Caco-2 (cell line): ENCODE measurements at places on chromosomes 6 and 20. TPM values are rescaled to one million over a fixed set of nuclear protein-coding genes. Genes with fewer than 3 reads are reported as not detected.
A peak's percentile ranks its signal among the peaks of the same experiment; 100 is the strongest.

Gene BTNL2
- not detected in 2 replicates for total RNA-seq

Gene SRXN1
- total RNA-seq: 32.5 and 33.7 TPM in 2 replicates

Gene PGBD1
- total RNA-seq: 3.6 and 3.8 TPM in 2 replicates

Gene TSBP1
- not detected in 2 replicates for total RNA-seq

Gene CEP85L
- total RNA-seq: 0.29 and 0.46 TPM in 2 replicates

Gene DEFB124
- total RNA-seq: not detected in 2 replicates

Gene GPR63
- 0.11 and 0.16 TPM in 2 replicates for total RNA-seq

Gene GJA1
- 54.5 and 56.7 TPM in 2 replicates for total RNA-seq

Gene BANF2
- 2.1 and 3.0 TPM in 2 replicates for total RNA-seq

Gene KIFC1
- total RNA-seq: 65.3 and 65.4 TPM in 2 replicates

Gene KIF25
- not detected in 2 replicates for total RNA-seq

Gene DLK2
- 0.75 and 1.2 TPM in 2 replicates for total RNA-seq

DNA sequence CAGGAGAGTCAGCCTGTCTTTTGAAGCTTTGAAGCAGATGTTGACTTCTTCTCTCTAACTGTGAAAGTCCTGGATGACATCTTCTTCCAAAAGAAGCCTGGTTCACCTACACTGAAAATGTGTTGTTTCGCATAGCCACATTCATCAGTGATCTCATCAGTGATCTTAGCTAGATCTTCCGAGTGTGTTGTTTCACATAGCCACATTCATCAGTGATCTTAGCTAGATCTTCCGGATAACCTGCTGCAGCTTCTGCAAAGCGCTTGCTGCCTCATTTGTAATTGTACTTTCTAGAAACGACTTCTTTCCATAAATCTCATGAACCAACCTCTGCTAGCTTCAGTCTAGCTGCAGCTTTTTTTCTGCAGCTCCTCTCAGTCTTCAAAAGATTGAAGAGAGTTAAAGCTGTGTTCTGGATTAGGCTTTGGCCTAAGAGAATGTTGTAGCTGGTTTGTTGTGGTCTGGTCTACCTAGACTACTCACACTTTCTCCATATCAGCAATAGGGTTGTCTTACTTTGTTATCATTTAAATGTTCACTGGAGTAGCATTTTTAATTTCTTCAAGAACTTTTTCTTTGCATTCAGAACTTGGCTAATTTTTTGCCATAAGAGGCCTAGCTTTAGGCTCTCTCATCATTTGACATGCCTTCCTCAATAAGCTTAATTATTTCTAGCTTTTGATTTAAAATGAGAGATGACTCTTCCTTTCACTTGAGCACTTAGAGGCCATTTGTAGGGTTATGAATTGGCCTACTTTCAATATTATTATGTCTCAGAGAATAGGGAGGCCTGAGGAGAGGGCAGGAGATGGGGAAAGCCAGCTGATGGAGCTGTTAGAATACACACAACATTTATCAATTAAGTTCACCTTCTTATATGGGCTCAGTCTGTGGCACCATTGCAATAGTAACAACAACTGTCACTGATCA lies 48.7 kb upstream of the EXOC2 start:
- no peak for DNase-seq

DNA sequence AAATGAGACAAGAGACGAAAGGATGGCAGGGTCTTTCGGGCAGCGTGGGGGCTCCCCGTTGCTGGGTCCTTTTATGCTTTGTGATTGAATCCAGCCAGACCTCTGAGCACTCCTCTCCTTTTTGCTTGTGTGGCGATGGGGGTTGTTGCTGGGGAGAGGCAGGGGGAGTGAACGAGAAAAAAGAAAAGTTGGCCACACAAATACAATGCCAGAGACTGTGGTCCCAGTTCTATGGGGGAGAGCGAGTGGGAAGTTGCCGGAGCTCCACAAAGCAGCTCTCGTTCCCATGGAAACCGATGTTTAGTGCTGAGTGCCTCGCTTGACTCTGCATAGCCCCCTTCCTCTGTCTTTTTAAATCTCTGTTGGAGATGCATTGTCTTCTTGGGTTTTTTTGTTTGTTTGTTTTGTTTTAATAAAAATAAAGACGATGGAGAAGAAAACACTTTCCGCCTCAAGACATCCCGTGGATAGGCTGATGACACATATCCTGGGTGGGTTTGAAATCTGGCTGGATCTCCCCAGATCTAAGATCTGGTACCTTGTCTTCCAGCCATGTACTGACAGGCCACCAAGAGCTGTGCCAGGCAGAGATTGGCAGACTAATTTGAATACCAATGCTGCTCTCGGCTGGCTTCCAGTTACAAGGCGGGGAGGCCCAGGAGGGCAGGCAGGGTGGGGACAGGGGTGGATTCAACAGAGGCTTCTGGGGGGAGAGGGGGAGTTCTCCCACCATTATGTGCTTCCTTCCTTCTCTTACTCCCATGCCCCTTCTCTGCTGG lies 529.3 kb downstream of the QKI start:
- DNase-seq: no peak

- no peak for DNase-seq
Measured at GRCh38 chr20:35830264-35830663, 58.4 kb downstream of the PHF20 start.

DNA sequence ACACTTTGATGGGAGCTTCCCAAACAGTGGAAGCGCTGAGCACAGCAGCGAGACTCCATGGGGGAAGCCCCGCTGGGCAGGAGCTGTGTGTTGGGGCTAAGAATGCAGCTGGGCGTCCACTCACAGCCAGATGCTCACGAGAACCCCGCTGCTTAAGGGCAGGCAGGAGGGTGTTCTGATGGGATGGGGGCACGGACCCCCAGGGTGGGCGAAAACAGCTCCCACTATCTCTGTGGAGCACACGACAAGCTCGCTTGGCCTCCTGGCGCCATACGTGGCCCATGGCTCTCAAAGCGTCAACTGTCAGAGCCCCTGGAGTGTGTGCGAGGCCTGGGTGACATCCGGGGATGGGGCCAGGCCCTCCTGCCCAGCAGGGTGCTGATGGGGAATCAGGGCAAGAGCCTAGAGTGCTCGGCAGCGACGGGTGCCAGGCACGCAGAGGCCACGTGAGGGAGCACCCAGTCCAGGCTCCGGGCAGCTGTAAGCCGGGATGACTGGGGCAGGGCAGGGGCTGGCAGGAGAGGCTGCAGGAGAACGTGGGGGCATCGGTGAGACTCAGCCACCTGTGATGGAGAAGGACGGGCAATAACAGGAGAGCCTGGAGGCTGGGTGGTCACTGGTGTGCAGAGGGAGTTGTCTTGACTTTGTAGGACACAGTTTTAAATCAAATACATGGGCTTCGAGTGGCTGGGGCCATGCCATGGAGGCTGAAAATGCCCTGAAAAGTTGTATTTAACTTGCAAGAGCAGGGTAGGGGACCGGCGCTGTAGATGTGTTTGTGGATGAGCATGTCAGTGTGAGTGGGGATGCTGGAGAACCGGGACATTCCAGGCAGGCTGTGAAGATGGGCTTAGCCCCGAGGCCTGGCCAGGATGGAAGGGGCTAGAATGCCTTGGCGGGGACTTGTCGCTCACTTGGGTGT lies 27.3 kb downstream of the PYGB start:
- DNase-seq: peak; percentile 24

- DNase-seq: peak; percentile 78
Measured at GRCh38 chr20:44471481-44471882, 4.2 kb upstream of the TTPAL start.

- no peak for DNase-seq
Measured at GRCh38 chr6:111205502-111205901, 118.2 kb downstream of the SLC16A10 start.

- peak; percentile 58 for DNase-seq
Measured at GRCh38 chr6:36590237-36590636, 3.9 kb upstream of the SRSF3 start.

DNA sequence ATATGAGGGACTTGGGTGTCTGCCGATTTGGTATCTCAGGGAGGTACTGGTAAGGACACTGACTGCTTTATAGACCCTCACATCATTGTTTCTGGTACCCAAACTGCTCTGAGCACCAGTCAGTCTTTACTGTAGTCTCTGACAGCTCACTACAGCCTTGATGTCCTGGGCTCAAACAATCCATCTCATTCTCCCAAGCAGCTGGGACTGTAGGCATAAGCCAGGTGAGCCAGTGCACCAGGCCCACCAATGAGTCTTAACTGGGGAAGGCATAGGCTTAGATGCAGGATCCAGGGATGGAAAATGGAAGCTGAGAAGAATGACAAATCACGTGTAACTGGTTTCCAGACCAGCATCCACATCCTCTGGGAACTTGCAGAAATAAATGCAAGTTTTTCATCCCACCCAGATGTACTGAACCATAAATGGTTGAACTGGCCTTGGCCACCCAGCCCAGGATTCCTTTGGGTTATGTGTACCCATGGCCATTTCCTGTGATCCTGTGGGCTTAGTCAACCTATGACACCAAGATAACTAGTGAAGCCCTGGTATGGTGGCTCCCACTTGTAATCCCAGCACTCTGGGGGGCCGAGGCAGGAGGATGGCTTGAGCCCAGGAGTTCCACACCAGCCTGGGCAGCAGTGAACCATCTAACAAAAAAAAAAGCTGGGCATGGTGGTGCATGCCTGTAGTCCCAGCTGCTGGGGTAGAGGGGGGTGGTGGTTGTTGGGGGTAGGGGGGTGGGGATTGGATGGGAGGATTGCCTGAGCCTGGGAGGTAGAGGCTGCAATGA lies 5.8 kb downstream of the TUBB start:
- DNase-seq: no peak

DNA sequence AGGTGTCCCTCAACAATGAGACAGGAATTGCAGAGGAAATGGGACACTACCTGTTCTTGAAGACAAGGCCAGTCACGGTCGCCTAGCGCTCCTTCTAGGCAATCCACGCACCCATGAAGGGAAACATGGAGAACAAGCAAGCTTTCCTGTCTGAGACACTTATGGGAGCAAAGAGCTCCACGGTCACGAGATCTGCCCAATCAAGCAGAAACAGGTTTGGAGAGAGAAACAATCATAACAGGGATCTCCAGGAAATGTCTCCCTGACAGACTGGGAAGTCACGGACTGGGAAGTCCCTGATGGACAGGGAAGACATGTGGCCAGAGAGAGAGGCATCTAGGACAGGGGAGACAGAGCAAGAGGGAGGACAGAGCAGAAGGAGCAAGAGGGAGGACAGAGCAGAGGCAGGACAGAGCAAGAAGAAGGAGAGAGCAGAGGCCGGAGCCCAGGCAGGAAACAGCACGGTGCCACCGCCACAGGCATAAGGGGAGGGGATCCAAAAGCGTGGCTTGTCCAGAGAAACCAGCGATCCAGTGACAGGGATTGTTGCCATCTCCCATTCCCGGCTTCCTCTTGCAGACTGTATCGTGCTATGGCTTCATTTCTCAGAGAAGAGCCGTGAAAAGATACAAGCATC lies 167.8 kb upstream of the ZNF337 start:
- no peak for DNase-seq

DNA sequence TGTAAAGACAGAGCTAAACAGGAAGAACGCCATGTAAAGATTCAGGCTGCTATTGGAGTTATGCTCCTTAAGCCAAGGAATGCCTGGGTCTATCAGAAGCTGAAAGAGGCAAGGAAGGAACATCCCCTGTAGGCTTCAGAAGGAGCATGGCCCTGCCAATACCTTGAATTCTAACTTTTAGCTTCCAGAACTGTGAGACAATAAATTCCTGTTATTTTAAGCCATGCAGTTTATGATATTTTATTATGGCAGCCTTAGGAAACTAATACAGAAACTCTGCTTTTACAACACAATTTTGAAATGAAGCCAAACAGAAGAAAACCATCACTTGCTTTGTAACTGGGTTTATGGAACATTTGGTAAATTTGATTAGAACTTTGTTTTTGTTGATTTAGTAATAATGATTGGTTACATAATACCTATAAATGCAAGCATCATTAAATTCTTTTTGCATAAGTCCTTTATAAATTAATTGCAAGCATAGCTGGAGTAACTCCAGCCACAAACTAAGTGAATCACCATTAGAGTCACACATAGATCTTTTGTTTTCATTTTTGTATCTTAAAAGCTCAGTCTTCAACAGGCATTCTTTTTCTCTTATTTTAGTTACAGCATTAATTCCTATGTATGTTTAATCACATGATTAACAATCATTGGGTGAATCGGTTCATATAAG lies 33.5 kb upstream of the TSPYL1 start:
- DNase-seq: no peak

GRCh38 chr6:139355172-139355571 lies 19.3 kb downstream of the CITED2 start:
- DNase-seq: no peak

- no peak for DNase-seq
Measured at GRCh38 chr6:154516276-154516675, 5.8 kb upstream of the CNKSR3 start.

DNA sequence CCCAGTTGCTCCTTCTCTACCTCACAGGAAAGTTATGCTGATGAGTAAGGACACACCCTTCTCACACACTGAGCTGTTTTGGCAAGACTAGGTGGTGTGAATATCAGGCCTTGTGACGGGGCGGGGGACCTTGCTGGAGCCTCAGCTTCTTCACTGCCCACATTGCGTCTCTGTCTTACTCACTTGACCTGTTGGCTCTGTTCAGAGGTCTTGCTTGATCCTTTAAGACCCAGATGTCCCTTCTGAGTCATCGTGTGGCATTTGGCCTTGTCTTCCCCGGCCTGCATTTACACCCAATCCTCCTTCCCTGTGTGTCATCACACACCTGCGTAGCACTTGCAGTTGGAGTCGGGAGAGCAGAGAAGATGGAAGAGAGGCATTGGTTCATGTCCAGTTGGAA lies 8.3 kb upstream of the PRND start:
- no peak for DNase-seq

GRCh38 chr20:14576196-14576877 lies 238.9 kb upstream of the FLRT3 start:
- no peak for DNase-seq

GRCh38 chr20:62145688-62146018 lies 2.1 kb downstream of the SS18L1 start:
- DNase-seq: no peak

GRCh38 chr6:21005816-21006570 lies 471.7 kb downstream of the CDKAL1 start:
- no peak for DNase-seq

- DNase-seq: no peak
Measured at GRCh38 chr6:69349771-69350170, 447.0 kb downstream of the LMBRD1 start.

- no peak for DNase-seq
Measured at GRCh38 chr6:5765141-5765760, 241.5 kb downstream of the NRN1 start.

DNA sequence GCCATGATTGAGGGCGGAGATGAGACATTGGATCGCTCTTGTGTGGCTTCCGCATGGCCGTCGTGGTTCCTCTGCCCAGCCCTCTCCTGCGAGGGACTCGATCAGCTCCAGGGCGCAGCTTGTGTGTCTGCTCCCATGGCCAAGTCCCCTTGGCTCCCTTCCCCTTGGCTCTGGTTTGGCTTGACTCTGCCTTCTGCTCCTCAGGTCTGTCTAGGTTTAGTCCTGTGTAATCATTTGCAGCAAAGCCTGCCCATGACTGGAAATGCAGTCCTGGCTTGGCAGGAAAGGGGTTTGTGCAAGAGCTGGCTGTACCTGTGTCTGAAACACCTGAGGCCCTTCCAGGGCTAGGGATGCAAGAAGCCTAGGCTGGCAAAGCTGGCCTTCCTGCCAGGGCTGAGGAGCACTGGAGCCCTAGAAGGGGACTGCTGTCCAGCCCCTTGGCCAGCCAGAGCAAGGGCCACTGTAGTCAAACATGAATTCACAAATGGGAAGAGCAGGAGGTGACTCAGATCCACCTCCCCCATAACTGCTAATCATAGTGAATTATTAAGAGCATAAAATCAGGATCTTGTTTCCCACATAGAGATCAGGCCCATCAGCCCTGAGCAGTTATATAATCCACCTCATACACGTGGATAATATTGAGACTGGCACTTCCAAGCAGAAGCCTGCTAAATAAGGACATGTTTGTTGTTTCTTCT lies 196.8 kb downstream of the FARS2 start:
- DNase-seq: no peak

- no peak for DNase-seq
Measured at GRCh38 chr6:167408235-167408869, 83.5 kb downstream of the TTLL2 start.

- DNase-seq: no peak
Measured at GRCh38 chr20:57091748-57092111, 174.7 kb downstream of the BMP7 start.
